ENCODE measurements at places on chromosomes 7 and 10.

DNA sequence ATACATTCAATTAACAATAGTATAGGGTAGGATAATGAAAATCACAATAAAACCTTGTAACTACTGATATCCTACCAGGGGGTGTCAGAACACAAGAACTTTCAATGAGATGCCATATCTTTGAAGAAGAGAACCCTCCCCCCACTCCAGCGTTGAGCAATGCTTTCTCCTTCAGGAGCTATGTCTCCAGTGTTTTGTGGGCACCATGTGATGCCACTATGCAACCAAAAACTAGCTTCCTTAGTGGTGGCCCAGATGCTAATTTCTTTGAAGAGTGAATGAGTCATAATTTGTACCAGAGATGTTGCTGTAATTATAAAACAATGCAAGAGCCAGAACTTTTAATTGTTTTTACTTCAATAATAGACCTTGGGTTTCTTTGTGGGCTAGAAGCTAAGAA is 76.0 kb upstream of the ADO start:
- no peak for DNase-seq

GRCh38 chr7:130672146-130672545 is 3.6 kb upstream of the COPG2 start:
- no peak for DNase-seq

DNA sequence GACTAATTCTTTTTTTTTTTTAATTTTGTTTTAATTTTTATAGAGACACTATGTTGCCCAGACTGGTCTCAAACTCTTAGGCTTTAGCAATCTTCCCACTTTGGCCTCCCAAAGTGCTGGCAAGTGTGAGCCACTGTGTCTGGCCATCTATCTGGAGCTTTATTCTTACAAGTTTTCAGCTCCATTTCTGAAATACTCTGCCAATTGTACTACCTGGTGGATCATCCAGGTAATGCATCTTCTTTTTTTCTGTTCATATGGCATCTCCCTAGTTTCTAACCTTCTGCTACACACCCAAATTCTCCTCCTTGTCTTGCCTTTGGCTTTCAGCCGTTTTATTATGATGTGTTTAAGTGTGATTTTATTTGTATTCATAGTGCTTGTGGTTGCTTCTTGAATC is 40.2 kb downstream of the ZNF365 start:
- DNase-seq, result no peak

GRCh38 chr7:37732253-37732652 is 48.7 kb downstream of the GPR141 start:
- DNase-seq, result no peak

DNA sequence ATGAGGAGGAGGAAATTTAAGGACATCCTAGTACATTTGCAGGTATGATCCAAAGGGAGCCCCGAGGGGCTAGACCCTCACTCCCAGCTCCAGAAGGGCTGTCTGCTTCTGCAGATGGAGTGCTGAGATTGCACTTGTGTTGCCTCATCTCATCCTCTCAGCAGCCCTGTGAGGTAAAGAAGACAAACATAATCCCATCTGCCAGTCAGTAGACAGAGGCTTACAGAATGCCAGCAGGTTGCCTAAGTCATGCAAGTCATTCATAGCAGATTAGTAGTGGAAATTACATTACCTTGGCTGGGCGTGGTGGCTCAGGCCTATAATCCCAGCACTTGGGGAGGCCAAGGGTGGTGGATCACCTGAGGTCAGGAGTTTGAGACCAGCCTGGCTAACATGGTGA is 45.4 kb downstream of the BLVRA start:
- DNase-seq, result no peak

DNA sequence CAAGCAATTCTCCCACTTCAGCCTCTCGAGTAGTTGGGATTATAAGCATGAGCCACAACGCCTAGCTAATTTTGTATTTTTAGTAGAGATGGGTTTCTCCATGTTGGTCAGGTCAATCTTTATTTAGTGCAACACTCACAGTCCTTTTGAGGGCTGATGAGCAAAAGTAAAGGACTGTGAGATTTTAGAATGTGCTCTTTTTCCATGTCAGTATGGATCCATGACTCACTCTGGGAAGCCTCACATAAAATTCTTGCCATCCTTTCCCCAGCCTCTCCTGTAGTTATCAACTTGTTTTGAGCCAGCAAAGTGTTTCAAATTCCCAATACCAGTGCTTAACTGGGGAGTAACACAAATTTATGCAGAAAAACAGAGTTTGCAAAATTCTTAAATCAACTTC is 135.8 kb upstream of the CXCL12 start:
- no peak for DNase-seq

DNA sequence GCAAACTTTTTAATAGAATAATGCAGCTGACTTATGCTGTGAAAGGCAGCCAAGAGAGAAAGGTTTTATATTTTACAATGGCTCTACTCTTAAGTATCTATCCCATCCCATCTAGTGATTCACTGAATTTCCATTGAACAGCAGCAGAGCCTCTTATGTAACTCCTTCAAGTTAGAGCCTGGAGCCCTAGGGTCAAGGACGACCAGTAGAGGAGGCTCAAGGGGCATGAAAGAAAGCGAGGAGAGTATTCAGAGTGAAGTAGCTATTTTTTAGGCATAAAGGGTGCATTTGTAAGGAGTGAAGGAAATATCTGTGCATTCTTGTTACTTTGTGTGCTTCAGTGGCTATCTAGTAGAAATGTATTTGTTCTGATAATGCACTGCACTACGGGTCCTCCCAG is 180.2 kb upstream of the TPK1 start:
- DNase-seq, result no peak

GRCh38 chr7:76142861-76143260 is 58.8 kb upstream of the SRRM3 start:
- peak; percentile 74 for DNase-seq

DNA sequence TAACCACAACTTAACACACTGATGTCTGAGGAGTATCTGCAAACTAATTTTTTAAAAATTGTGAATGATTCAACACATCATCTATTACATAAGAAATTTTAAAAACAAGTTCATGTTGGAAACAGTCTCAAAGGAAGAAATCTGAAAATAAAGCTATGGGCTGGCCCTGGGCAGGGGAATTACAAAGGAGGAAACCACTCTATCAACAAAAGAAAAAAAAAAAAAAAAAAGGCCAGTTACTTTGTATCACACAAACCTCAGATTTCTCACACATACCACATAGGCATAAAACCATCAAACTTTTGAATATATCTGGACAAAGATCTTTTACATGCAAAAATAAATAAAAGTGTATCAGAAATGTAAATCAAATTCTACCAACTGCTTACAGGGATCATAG is 20.8 kb downstream of the TIAL1 start:
- no peak for DNase-seq

GRCh38 chr7:137538361-137538762 is 194.8 kb upstream of the PTN start:
- DNase-seq, result no peak

GRCh38 chr7:27689591-27690164 is 27.0 kb upstream of the HIBADH start:
- no peak for DNase-seq
